ENCODE measurements at places on chromosomes 2 and 18.

DNA sequence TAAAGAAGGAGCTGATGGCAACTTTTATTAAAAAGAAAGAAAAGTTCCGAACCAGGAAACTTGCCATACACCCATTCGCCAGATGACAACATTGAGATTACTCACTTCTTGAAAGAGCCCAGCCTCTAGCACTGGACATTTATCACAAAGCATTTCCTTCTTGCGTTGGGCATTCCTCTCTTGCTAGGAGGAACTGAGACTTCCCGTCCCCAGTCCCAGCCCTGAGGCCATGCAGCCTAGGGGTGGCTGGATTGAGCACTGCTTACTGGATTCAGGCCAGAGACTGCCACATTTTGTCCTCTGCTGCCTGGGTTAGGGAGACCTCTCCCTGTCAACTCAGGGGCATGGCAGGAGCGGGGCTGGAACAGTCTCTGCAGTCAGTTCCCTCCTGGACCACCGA, 80.1 kb downstream of the SDC1 start:
- no peak for DNase-seq

GRCh38 chr2:142557391-142557790, 320.1 kb upstream of the KYNU start:
- peak; percentile 28 for DNase-seq

- no peak for DNase-seq
Measured at GRCh38 chr2:25068217-25068616, 26.3 kb downstream of the EFR3B start.

- no peak for DNase-seq
Measured at GRCh38 chr2:9738535-9739496, 104.5 kb upstream of the TAF1B start.

- DNase-seq, result no peak
Measured at GRCh38 chr2:208077276-208077675, 47.0 kb downstream of the CRYGD start.

- DNase-seq, result no peak
Measured at GRCh38 chr2:240655931-240656886, 26.5 kb downstream of the AQP12B start.
